ENCODE measurements at places on chromosomes 13 and 19.
A peak's percentile ranks its signal among the peaks of the same experiment; 100 is the strongest.

DNA sequence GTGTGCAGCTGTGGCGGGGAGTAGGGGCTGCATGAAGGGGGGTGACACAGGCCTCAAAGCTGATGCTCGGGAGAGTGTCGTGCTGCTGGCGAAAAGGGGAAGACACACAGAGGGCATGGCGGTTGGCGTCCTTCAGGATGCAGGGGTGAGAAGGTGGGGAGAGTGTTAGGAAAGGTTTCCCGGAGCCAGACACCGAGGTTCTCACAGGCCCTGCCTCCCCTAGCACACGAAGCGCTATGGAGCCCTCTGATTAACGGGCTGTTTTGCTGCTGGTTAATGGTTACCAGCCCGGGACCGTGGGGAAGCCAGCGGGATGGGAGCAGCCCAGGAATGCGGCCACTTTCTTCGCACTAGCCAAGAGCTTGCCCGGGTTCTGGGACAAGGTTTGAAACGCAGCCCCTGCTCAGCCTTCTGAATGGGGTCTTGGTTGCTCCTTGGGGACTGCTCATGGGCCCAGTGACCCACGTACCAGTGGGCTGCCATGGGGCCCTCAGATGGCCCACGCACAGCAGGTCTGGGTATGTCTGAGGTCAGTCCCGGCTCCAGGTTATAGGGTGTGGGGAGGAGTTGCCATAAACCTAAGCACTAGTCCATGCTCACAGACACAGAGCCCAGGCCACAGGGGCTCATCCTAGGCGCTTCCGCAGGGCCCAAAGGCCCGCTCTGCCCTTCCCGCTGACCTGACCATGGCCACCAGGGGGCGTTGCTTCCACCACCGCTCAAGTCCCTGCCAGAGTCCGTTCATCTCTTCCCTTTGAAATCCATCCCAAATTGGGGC lies 31.3 kb upstream of the ISYNA1 start:
- DNase-seq, result peak; percentile 26

DNA sequence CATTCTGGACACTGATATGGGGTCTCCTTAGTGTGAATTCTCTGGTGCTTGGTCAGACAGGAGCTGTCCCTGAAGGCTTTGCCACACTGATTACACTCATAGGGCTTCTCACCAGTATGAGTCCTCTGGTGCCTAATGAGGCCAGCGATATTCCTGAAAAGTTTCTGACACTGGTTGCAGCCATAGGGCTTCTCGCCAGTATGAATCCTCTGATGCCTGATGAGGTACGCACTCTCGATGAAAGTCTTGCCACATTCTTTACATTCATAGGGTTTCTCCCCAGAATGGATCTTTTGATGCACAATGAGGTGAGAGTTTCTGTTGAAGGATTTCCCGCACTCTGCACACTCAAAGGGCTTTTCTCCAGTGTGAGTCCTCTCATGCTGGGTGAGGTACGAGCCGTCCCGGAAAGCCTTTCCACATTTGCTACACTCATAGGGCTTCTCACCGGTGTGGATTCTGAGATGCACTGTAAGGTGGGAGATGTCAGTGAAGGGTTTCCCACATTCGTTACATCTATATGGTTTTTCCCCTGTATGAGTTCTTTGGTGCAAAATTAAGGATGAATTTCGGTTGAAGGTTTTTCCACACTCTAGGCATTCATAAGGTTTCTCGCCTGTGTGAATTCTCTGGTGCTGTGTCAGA lies 22.4 kb downstream of the ZNF329 start:
- DNase-seq, result no peak

- no peak for DNase-seq
Measured at GRCh38 chr13:99339736-99340397, 32.7 kb upstream of the GPR183 start.

DNA sequence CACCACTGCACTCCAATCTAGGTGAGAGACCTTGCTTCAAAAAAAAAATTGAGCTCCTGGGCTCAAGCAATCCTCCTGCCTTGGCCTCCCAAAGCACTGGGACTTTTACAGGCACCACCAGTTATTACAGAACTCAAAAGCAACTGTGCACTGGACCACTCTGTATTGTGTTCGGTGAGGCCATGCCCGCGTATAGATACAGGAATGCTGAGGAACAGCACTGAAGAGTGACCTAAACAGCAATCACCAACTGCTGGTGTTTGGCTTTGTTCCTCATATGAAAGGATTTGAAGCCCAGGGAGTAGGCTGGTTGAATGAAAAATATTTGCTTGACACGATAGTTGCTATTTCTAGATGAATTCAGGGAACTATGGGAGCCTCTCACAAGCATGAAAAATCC lies 29.5 kb downstream of the SLC25A30 start:
- DNase-seq, result no peak

DNA sequence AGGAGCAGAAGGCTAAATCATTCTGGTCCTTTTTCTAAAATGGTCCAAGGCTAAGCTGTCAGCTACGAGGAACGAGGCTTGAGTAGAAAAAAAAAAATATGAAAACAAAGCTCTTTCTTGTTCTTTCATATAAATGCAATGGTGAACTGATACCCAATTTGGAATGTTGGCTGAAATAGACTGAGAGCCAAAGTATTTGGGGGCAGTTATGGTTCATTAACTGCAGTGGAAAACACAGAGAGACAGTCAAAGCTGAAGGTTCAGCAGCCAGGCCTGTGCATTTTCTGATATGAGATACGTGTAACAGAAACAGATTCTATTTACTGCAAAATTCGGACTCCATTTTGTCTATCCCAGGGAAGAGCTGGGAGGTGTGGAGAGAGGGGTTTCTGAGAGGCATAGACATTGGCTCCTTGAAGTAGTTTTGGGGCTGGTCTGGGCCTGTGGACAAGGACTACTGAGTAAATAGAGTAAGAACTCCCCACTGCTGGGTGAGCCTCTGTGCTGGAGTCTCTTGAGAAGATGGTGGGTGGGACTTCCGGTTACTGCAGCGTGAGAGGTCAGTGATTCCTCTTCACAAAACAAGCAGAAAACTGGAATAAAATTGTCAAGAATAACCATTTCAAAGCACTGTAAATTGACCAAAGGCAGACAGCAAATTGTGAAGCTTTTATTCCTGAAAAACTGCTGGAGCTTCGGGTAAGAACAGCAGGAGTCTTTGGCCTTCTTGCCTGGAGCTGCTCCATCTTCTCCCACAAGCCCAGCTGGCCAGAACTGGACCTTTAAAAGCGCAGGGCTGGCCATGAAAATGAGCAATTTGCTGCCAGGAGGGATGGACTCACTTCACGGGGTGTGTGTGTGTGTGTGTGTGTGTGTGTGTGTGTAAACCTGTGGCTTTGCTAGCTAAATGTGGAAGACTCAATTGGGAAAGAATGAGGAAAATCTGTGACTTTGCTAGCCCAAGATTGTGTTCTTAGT lies 43.1 kb upstream of the CNMD start:
- no peak for DNase-seq

DNA sequence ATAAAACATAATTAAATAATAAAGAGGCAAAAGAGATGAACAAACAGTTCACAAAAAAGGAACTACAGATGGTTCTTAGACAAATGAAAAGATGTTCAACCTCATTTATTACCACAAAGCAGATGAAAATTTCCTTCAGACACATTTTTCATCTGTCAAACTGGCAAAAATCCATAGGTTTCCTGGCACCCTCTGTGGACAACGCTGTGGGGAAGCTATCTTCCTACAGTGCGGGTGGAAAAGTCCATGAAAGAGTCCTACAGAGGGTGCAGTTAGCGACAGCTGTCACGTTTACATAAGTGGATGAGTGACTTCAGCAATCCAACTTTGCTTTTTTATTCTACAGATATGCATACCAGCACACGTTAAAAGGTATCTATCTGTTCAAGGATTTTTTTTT lies 30.3 kb upstream of the PDCD5 start:
- no peak for DNase-seq

All from NCI-H1105 treated with DMSO at 0.1 percent for 48 hours (cell line).